HEK293T (cell line): ENCODE measurements at places on chromosomes 7 and 10.

DNA sequence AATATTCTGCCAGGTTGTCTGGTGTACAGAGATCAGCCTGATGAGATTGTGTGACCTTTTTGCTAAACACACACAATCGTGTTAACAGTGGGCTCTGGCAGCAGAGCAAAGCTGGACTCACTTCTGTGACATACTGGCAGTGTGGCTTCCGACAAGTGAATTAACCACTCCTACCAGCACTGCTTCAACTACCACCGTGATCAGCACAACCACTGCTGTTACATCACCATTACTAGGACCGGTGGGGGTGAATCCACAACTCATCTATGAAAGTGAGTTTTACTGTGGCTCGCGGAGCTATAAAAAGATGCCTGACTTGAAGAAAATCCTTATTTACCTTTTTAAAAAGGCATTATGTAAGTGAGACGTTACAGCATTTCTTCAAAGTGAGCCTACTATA, 135.6 kb downstream of the WDR37 start:
- no peak for DNase-seq

- no peak for DNase-seq
Observed at GRCh38 chr10:132542086-132542775, 4.6 kb downstream of the INPP5A start.

GRCh38 chr10:66265398-66265797, 660.4 kb upstream of the LRRTM3 start:
- DNase-seq: no peak

- DNase-seq: no peak
Observed at GRCh38 chr7:96526496-96526895, 183.2 kb downstream of the SEM1 start.

- no peak for DNase-seq
Observed at GRCh38 chr10:78081292-78081691, 47.6 kb downstream of the RPS24 start.

DNA sequence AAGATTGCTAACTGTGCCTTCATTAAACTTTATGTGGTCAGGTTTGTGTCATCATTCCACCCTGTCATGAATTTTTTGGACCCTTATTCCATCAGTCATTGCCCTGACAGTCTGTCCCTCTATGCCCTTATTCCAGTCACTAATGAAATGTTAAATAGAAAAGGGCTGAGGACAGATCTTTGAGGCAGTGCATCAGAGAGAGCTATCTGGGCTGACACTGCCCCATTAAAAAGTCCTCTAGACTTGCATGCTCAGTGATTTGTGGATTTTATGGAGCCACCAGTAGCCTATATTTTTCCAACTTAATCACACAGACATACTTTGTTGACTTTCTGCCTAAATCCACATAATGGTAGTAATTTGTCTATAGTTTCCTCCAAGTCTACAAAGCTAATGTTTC, 264.7 kb upstream of the YAE1 start:
- no peak for DNase-seq

DNA sequence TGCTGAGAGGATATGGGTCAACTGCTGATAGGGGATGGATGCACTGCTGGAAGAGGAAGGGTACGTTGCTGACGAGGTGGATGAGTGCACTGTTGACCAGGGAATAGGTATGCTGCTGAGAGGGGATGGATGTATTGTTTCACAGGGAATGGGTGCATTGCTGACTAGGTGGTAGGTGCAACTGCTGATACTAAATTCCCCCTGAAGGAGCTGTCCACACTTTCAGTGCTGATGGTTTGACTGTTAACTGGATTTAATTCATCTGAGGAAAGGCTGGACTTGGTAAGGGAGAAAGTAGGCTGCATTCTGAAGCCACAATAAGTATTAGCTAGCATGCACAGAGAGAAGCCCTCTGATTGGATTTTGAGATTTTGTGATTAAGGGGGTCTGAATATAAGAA, 1196.8 kb upstream of the PHF14 start:
- no peak for DNase-seq

DNA sequence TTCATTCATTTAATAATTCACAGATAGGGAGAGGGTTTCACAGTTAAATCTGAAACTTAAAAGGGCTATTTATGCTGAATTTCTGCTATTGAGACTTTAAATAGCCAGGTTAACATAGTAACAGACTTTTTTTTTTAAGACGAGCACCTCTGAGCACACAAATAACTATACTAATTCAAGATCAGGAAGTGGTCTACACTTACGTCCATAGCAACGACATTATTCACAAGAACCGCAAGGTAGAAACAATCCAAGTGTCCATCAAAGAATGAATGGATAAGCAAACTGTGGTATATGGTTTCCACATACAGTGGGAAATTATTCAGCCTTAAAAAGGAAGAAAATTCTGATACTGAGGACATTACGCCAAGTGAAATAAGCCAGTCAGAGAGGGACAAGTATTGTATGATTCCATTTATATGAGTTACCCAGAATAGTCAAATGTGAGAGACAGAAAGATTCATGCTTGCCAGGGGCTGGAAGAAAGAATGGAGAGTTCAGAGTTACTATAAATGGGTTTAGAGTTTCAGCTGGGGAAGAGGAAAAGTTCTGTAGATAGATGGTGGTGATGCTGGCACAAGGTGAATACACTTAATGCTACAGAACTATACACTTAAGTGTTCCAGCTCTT, 140.3 kb upstream of the LAMB4 start:
- DNase-seq: no peak

DNA sequence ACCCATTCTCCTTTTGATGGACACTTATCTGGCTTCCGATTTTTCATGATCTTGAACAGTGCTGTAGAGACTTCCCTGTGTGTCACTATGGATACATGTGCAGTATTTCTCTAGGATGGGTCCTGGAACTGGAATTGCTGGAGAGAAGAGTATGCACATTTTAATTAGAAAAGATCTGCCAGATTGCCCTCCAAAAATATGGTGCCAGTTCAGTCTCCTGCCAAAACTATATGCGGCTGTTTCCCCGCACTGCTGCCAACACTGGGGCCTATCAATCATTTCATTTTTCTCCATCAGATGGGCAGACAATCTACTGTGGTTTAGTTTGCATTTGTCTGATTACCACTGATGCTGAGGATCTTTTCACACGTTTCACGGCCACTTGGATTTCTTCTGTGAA, 105.0 kb downstream of the SH2D4B start:
- no peak for DNase-seq

- no peak for DNase-seq
Observed at GRCh38 chr10:119466655-119467054, 75.9 kb downstream of the RGS10 start.

DNA sequence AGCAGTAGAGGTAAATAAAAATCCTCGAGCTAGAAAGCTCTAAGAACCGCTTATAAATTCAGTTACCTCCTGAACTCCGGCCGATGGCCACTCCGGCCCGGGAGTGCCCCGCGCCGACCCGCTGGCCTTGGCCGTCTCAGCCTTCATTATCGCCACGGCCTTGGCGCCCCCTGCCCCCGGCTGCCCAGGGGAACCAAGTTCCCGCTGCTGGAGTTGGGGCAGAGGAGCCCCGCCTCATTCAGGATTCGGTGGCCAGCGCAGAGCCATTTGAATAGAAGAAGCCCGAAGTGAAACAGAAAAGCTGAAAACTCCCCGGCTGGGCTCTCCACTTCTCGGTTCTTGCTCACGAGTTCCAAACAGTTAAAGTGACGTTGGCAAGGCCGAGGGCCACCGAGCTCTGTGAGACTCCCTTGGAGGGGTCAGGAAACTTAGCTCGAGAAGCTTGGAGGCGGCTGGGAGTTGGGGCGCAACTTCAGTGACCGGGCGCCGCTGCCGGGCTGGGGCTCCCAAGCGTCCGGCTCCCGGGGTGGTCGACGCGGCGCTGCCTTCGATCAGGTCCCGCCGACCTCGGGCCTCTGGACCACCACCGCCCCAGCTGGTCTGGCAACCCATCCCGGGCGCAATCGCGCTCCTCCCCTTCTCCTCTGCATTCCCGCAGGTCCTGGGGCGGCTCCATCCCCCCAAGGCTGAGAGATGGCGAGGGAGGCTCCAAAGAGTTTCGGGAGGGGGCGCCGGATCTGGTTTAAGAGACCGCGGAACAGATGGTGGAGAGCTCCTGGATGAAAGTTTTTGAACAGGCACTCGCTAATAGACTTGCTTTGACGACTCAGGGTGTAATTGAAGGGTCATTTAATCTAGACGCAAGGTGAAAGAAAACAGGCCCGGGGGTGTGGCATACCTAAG, 5.8 kb upstream of the FEZF1 start:
- DNase-seq: no peak

DNA sequence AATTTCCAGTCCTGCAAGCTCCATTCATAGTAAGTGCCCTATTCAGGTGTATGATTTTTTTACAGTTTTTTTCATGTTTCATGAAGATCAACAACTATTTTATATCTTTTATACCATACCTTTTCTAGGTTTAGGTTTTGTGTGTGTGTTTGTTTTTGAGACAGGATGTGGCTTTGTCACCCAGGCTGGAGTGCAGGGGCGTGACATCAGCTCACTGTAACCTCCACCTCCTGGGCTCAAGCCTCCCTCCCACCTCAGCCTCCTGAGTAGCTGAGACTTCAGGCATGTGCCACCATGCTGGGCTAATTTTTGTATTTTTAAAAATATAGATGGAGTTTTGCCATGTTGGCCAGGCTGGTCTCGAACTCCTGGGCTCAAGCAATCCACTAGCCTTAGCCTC, 35.0 kb downstream of the ARMH3 start:
- DNase-seq: no peak

- no peak for DNase-seq
Observed at GRCh38 chr7:120254845-120255244, 18.1 kb upstream of the KCND2 start.

GRCh38 chr7:133060004-133060403, 21.9 kb downstream of the CHCHD3 start:
- DNase-seq: no peak
